ENCODE measurements at places on chromosomes 3 and 15.

GRCh38 chr3:47156396-47156795, 7.5 kb downstream of the SETD2 start:
- no peak for DNase-seq

DNA sequence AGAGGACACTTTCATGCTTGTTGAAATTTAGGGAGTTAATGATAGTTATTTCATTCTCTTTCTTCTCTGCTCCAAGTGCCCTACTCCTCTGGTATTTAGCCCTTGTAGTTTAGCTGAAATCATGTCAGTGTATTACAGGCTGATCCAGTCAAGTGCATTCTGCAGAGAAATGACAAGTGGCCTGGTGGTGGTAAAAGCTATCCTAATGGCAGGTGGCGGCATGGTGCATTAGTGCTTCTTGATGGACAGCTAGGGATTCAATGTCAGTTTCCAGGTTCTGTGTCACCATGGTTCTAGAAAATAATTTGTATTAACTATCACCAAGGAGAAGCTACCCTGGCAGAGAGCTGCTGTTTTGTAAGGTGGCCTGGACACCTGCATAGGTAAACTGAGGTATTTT, 90.0 kb upstream of the BNIP2 start:
- no peak for DNase-seq

GRCh38 chr3:126721246-126721645, 17.2 kb downstream of the CHCHD6 start:
- DNase-seq: no peak

- DNase-seq: no peak
These were observed 4.4 kb downstream of the ADAMTS17 start for GRCh38 chr15:100337096-100338044.

- DNase-seq: no peak
These were observed 9.8 kb downstream of the PLEKHO2 start for GRCh38 chr15:64851503-64851840.

- DNase-seq: peak; percentile 48
These were observed 308.4 kb downstream of the PDCD6IP start for GRCh38 chr3:34106879-34107278.

- no peak for DNase-seq
These were observed 2.8 kb downstream of the MB21D2 start for GRCh38 chr3:192914848-192915247.

DNA sequence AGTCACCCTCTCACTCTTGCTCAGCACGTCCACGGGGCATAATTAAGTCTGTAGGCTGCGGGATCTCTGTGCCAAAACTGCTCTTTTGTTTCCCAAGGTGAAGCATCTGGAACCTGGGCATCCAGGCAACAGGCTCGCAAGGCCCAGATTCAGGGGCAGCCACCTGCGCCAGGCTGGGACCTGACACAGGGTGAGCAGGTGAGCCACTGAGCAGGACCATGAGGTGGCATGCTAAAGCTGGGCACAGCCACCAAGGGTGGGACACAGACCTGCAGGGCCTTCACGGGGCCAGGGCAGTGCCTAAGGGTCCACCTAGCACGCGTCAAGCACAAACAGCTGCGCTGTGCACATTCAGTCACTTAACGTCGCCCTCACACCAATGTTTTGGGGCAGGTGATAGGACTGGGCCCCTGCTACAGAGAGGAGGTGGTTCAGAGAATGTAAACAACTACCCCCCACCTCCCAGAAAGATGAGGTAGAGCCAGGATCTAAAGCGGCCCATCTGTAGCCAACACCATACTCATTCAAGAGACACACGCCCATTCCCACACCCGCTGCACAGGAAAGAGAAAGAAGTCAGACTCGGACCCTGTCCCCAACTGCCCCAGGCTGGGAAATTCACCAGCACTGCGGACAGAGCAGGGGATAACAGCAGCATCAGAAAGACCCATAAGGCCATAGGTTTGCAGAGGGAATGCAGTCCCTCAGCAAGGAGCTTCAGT, 16.3 kb downstream of the XXYLT1 start:
- DNase-seq: no peak

DNA sequence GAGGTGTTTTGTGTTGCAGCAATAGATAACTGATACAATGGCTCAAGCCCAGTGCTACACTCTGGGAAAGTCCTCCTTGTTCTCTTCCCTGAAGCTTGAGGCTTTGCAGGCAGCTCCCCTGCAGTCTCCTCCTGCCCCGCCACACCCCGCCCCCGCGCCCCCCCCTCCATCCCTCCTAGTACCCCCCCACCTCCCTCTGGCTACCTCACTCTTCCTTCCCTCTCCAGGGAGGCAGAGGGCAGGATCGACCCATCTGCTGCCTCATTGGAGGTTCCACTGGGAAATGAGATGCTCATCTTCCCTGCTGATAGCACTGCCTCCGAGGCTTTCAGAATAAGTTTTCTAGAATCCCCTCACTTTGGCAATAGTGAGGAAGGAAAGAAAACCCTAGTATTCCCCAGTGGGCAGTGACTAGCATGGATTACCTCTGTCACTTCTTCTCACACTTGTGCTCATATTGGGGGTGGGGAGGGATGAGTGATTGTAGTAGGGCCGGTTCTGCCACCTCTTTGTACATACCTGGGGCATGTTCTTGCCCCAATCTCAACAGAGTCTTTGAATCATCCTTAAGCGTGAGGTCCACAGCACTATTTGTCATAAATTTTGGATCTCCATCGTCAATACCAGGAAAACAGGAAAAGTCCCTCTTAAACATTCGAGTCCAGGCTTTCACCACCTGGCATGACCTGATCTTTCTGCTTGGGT, 16.3 kb upstream of the RAB7A start:
- DNase-seq: no peak

- no peak for DNase-seq
These were observed 51.0 kb downstream of the EPHB1 start for GRCh38 chr3:134846084-134846483.

DNA sequence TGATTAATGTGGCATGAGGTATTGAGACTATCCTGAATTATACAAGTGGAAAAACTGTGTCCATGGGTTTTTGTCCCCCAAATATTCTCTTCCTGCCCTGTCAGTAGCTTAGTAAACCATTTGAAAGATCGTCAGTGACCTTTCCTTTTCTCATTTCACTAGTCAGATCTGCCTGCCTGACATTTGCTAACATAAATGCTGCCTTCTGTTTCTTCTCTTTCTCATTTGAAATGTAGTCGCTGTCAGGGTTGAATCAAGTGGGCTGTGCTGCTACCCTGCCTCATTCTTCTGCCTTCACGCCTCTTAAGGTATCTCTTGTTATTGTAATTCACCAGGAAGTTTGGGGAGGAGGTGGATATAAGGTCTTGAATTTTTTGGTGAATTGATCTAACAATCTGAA, 67.5 kb downstream of the LRCH3 start:
- no peak for DNase-seq

GRCh38 chr3:139113231-139113992, 68.7 kb upstream of the PRR23C start:
- no peak for DNase-seq

DNA sequence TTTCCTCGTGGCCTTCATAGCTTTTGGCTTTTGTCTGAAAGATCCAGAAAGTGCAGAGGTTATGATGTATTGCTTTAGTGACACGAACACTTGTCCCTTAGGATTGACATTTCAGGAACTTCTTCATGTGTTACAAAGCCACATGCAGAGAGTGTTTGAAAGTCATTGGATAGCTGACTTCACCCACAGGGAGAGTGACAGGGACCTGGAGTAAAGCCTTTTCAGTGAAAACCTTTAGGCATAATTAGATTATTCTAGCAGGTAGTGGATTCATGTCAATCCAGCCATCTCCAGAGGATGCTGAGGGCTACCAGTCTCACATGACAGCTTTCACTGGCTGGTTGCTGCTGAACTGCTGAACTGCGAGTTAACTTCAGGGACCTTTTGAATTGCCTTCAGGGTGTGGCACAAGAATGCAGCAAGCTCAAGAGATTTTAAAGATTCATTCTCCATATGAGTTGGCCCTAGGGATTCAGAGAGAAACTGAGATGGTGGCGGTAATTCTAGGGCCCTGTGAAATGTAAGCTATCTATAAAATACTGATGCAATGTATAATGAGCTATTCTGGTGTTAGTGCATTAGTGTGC, 267.0 kb upstream of the GOLIM4 start:
- DNase-seq: no peak

DNA sequence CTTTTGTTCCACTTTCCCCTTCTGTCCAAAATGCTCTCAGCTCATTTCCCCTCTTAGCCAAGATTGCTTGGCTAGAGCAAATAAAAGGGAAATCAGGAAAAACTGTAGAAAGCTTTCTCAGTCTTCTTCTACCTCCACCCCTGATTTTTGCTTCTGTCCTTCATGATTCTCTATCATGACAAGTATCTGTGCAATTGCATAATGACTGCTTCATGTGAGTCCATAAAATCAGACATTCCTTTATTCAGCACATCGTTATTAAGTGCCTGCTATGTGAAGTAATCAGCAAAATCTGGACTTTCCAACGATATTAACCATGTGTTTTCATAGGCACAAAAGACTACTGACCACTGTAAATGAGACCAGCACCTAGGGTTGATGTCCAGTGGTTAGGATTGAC, 321.5 kb upstream of the CBLB start:
- DNase-seq: no peak

DNA sequence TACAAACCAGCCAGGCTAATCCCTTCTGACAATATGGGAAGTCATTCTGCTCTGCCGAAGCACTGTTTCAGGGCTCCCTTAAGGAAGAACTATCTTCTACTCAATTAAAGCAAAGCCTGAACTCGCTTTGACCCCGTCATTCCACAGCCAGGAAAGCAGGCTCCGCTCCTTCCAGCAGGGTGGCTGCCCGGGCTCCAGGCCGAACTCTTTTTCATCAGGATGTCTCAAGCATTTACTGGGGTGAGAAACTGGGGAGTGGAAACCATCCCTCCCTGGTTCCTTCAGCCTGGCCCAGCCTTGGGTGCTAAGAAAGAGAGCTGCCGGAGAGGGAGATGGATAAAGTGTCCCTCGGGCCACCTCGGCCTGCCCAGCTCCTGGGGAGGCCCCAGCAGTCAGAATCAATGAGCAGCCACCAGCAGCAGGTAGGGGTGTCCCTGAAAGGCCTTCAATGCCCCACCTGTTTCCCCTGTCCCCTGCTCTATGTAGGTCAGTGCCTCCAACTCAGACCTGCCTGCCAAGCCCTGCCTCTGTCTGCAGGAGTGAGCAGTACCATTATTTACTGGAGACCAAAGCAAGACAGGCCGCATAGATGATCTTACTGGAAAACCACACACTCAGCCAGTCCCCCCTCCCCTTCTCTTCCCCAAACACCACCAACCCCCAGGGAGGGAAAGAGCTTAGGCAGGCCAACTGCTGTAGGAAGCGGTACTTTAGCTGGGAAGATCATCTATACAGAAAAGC, 225.6 kb upstream of the TLE3 start:
- no peak for DNase-seq

- no peak for DNase-seq
These were observed 106.6 kb downstream of the TGFBR2 start for GRCh38 chr3:30712991-30713390.

- DNase-seq: no peak
These were observed 26.1 kb upstream of the LOXL1 start for GRCh38 chr15:73900095-73900712.

DNA sequence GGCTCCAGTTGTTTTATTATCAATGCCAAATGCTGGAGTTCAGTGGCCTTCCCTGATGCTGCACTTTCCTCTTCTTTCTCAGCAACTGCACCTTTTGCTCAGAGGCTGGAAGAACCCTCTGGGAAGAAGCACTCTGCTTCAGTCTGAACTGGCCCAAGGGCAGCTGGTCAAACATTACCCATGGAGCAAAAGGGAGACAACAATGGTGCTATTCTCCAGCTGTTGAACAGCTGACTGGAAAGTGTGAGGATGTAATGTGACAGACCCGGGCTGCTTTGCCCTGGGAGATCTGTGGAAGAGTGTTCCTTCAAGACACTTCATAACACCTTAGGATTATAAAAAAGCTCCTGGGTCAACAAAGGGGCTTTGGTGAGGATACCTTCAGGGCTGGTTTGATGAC, 84.9 kb downstream of the EPHB1 start:
- no peak for DNase-seq

GRCh38 chr3:37467761-37468160, 293.4 kb upstream of the LRRFIP2 start:
- DNase-seq: no peak

GRCh38 chr3:58824285-58824684, 157.7 kb upstream of the FAM3D start:
- DNase-seq: peak; percentile 68

GRCh38 chr15:48388016-48388851, 57.0 kb downstream of the DUT start:
- no peak for DNase-seq

GRCh38 chr3:10437272-10437994, 68.0 kb downstream of the ATP2B2 start:
- DNase-seq: no peak

All from neural crest cell (in vitro differentiated cells).